ENCODE measurements at places on chromosomes 4 and X. TPM values are rescaled to one million over a fixed set of nuclear protein-coding genes. Genes with fewer than 3 reads are reported as not detected.

Gene RTL9
- not detected for total RNA-seq

Gene BST1
- 1.8 TPM for total RNA-seq

Gene FAM114A1
- total RNA-seq = 0.67 TPM

Gene ADH1B
- total RNA-seq = not detected

Gene NAP1L3
- 0.78 TPM for total RNA-seq

Gene TMPRSS11A
- total RNA-seq = not detected

Gene NHSL2
- total RNA-seq = 0.41 TPM

Gene F8
- 3.7 TPM for total RNA-seq

Gene NDST3
- not detected for total RNA-seq

Gene JCHAIN
- not detected for total RNA-seq

Gene F8A2
- not detected for total RNA-seq

Gene PRDM8
- 1.1 TPM for total RNA-seq

Gene KCND1
- total RNA-seq = 3.3 TPM

Gene METTL14
- 48.0 TPM for total RNA-seq

Gene OPRPN
- total RNA-seq = not detected

Gene TBC1D9
- total RNA-seq = 0.07 TPM

Gene MAP3K15
- 0.94 TPM for total RNA-seq

Gene GNL3L
- total RNA-seq = 64.5 TPM

Gene ACSL1
- 43.0 TPM for total RNA-seq

Gene SUPT20HL2
- total RNA-seq = not detected

Gene MGARP
- not detected for total RNA-seq

Gene DKK2
- total RNA-seq = not detected

Gene FREM3
- total RNA-seq = not detected

Gene CLIC2
- 0.14 TPM for total RNA-seq

Gene ABLIM2
- 0.60 TPM for total RNA-seq

Gene KLB
- not detected for total RNA-seq

Gene PAGE5
- total RNA-seq = not detected

Gene FRG2
- not detected for total RNA-seq

Gene GLRA3
- total RNA-seq = not detected

Gene PGAM4
- 0.48 TPM for total RNA-seq

Gene EVC
- total RNA-seq = 1.7 TPM
